ENCODE measurements at places on chromosomes 7 and 10.

GRCh38 chr10:62373995-62374861 lies at the start of gene ZNF365:
TSS of gene ZNF365 (plus strand) at chr10:62374369. CDS start at chr10:62376194, 1,825 bp downstream.
- peak; percentile 41 for DNase-seq

- no peak for DNase-seq
Observed at GRCh38 chr10:68403701-68404100, 3.4 kb downstream of the RUFY2 start.

DNA sequence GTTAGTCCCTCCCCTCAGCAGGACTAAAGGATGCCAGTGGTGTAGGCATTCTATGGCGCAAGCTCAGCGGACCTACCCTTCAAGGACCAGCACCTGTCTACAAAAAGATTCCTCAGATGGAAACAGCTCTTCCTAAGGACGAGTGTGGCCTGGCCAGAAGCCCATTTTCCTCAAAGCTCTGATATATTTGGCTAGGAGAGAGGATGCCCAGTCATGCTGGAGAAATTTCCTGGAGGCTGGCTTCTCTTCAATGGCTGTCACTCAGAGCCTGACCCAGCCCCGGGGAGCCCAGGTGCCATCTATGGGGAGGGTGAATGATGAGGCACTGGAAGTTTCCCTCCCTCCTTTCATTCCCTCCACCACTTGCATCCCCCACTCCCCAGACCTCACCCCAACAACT lies 111.5 kb downstream of the PLXNA4 start:
- DNase-seq, result no peak

DNA sequence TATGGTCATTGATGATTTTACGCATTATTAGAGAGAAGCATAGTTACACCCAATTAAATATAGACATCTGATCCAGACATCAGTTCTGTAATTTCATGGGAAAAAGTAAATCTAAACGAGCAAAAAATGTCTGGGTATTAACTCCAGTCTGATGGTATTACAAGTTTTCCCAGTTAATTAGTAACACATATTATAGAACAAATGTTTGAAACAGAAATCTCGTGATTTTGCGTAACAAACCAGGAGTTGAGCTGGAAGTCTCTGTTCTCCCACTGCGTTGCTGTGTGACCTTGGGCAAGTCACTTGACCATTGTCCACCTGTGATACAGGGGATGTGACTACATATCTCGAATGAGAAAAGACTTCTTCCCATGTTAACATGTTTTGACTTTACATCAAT lies 43.3 kb downstream of the RBM20 start:
- DNase-seq, result no peak

- no peak for DNase-seq
Observed at GRCh38 chr10:90327611-90328010, 530.2 kb downstream of the HTR7 start.

- DNase-seq, result peak; percentile 50
Observed at GRCh38 chr10:9331583-9332008, 1277.1 kb downstream of the GATA3 start.

- no peak for DNase-seq
Observed at GRCh38 chr10:80503584-80504157, 34.0 kb upstream of the SH2D4B start.

GRCh38 chr7:44291066-44291732 lies 34.2 kb downstream of the CAMK2B start:
- no peak for DNase-seq

DNA sequence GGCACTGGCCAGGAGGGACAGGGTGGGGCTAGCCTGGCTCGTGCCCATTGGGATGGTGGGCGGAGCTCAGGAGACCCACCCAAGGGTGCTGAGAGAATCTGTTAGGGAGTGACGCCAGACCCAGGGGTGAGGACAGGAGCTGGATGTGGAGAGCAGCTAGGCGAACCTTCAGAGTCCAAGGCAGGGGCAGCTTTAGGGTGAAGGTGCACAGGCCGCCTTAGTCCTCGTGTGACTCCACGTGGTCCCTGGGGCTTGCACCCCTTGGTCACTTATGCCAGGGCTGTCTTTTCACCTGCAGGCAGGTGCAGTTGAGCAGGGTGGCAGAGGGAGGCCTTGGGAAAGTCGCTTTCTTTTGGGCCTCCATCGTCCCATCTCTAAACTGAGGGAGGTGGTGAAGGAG lies 4.3 kb downstream of the RAMP3 start:
- no peak for DNase-seq

Measured in activated CD4-positive, alpha-beta T cell treated with anti-CD3 and anti-CD28 coated beads, Interleukin-10, Interleukin-2, amounts not matched to agents 100 ng/mL and 50 ng/mL, durations not matched to agents 16 hours and 8 hours (primary cell).